Stimulated activated CD8-positive, alpha-beta memory T cell treated with anti-CD3 and anti-CD28 coated beads, Interleukin-2, amount 100 ng/mL, for 48 hours (primary cell): ENCODE measurements at places on chromosomes 2 and 18.

GRCh38 chr2:11812466-11813248 is 66.2 kb downstream of the LPIN1 start:
- DNase-seq, result no peak

- no peak for DNase-seq
These were observed 13.7 kb upstream of the MMADHC start for GRCh38 chr2:149601141-149601796.

DNA sequence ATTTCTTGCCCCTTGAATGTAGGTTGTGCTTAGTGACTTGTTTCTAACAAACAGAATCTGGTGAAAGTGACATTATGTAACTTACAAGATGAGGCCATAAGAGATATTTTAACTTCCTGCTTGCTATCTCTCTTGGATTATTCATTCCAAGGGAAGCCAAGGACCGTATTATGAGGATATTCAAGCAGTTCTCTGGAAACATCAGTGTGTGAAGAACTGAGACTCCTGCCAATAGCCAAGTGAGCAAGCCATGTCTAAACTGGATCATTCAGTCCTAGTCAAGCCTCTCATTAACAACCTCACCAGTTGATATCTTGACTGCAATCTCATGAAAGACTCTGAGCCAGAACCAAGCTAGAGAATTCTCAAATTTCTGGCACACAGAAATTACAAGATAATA is 765.1 kb upstream of the SLC8A1 start:
- DNase-seq, result no peak

DNA sequence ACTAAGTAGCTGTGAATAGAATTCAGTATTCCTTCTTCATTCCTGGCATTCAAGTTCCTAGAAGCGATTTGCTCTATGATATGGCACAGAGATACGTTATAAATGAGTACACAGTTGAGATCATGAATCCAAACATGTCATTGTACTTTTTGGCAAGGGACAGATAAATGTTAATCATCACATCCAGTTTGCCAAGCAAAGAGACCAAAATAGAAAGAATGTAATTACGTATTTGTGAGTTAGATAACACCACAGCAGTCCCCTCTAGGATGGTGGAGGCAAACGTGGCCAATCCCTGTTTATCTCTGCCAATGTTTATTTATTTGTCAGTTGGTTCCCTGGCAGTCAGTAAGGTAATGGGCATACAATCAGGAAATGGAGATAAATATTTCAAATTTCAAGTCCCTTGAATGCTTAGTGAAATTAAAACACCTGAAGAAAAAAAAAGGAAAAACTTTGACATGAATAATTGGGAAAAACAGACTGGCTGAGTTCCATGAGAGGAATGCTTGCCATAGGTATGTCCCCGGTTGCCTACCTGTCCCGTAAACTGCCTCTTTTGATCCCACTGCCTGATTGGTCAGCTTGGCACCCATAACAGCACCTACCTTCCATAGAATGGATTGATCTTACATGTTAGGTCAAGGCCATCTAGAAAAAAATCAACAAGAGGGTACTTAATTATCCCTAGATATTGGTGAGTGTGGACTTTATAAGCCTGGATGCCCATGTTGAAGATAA is 451.1 kb upstream of the NETO1 start:
- no peak for DNase-seq

GRCh38 chr2:156221703-156222102 is 110.8 kb downstream of the NR4A2 start:
- DNase-seq, result no peak

DNA sequence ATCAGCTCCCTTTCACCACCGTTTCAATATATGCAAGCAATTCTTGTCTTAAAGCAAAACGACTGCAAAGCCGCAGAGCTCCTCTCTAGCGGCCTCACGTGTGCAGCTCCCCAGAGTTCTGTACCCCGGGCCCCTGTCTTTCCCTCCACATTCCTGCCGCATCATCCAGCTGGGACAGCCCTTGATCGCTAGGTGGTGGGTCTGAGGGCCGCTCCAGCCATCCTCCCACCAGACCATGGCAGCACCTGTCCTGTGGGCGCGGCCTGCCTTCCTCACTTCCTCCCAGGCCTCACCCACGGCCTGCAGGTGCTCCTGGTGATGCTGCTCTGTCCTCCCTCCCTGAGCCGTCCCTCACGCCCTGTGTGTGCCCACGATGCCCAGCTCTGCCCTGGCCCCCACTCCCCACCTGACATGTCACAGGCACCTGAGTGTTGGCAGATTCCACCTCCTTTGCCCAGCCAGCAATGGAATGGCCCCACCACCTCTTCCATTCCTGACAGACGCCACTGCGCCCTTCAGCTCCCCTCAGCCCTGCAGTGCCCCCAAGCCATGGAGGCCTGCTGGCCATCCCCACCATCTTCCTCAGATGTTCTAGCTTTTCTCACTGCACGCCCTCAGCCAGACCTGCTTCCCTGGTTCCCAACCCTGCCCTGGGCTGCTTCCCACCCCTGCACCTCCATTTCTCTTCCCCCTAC is 15.3 kb upstream of the ALLC start:
- DNase-seq, result no peak

DNA sequence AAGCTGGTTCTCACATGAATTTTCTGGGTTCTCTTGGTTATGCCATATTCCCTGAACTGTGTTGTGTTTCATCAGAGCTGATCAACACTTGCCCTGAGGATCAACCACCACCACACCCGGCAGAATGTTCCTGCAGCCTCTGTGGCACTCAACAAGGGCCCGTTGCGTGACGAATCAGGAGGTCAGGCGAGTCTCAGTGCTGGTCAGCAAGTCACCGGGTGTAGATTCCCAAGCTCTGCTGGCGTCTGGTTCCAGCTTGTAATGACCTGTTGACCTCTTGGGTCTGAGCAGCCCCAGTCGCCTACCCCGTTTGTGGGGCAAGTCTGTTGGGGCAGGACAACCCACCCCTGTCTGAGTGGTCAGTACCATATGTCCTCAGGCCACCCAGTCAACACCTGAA is 46.0 kb downstream of the ADCY3 start:
- DNase-seq, result no peak

DNA sequence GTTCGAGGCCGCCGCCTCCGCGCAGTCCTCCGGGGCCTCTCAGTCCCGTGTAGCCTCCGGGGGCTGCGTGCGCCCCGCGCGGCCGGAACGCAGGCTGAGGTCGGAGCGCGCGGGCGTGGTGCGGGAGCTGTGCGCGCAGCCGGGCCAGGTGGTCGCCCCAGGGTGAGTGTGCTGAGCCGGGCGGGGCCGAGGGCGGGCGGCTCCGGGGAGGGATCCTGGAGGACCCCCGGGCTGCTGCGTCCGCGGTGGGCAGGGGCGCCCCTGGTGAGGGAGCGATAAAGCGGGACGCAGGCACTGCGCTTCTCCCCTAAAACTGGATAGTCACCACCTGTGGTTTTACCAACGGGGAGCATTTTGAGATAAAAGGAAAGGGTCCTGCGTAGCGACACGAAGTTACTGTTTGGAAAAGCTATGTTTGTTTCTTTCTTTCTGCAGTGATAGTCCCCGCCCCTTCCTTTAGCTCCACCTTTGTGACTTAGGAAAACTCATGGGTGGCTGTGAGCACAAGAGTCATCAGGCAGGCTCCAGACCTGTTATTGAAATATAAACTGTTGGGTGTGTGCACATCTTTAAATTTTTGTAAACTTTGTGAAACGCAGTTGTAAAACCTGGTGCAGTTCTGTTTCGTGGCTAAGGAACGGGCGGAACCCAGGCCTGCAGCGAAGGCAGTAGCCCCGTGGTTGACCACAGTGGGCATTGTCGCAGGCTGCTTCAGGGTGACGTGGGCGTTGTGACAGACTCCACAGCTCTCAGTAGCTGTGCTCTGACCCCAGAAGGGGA is 687 bp downstream of the CTDP1 start:
- peak; percentile 51 for DNase-seq

DNA sequence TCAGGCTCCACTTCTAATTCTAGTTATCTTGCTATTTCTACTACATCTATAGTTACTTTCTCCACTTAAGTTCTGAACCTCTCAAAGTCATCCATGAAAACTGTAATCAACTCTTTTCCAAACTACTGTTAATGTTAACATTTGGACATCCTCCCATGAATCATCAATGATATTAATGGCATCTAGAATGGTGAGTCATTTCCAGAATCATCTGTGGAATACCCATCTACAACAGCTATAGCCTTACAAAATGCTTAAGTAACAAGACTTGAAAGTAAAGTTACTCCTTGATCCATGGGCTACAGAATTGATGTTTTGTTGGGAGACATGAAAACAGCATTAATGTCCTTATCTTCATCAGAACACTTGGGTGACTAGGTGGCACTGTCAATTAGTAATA is 35.4 kb downstream of the BARD1 start:
- no peak for DNase-seq

- no peak for DNase-seq
These were observed 217.8 kb downstream of the OSR1 start for GRCh38 chr2:19140463-19141208.

DNA sequence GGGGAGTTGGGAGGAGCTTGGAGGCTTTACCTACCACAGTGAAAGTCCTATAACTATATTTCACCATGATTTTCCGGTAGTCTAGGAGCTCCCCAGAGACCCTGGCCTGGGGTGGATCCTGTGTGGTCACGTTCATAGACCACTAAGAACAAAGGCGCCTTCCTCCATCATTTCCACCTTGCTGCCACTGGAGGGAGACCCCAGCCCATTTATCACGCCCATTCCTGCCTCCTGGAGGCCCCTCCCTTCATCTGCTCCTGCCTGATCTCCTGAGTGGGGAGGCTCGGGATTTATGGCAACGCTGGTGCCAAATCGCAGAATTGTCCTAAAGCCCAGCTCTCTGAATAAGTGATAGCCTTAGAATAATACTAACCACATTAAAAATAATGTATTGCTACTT is 507.6 kb upstream of the SPHKAP start:
- DNase-seq, result no peak

GRCh38 chr18:67508146-67508545 is 8.4 kb downstream of the DSEL start:
- no peak for DNase-seq
